ENCODE measurements at places on chromosomes 1 and 21.

GRCh38 chr1:119227456-119227855 is 87.0 kb upstream of the WARS2 start:
- DNase-seq: no peak

DNA sequence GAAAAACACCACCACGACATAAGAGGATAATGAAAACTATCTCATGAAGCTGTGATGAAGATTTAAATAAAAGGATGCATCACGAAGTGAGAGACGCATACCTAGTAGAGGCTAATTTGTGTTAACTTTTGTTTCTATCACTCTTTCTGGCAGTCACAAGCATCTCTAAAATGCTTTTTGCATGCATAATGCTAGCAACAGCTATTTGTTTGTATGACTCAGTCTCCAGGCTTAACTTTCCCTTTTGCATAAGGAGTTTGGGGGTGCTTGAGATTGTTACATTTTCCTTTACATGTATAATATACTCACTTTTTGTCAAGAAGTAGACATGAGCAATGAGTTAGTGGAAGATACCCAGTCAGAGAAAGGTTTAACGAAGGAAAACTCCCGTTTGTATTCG is 385.4 kb downstream of the DISC1 start:
- DNase-seq: no peak

DNA sequence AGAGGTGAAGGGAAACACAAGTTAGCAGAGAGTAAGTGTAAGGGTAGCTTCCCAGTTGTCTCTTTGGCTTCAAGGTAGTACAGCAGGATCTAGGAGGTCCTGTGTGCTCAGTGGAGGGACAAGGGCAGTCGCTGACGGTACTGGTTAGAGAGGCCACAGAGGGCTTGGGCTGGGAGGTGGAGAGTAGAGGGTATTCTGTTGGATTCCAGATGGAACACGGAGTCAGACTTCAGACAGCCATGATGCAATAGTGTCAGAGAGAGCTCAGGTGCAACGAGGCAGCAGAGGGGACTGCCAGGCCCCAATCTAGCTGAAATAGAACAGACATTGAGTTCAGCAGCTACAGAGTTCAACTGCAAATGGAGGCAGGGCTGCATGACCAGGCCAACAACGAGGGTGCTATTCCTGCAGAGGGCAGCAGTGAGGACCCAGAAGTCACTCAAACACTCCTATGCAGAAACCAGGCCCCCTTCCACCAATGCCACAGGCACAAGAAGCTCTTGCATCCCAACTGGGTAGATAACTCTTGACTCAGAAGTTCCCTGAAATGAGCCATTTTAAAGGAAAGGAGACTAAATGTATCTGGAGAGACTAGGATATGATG is 325.0 kb upstream of the ESRRG start:
- DNase-seq: no peak

DNA sequence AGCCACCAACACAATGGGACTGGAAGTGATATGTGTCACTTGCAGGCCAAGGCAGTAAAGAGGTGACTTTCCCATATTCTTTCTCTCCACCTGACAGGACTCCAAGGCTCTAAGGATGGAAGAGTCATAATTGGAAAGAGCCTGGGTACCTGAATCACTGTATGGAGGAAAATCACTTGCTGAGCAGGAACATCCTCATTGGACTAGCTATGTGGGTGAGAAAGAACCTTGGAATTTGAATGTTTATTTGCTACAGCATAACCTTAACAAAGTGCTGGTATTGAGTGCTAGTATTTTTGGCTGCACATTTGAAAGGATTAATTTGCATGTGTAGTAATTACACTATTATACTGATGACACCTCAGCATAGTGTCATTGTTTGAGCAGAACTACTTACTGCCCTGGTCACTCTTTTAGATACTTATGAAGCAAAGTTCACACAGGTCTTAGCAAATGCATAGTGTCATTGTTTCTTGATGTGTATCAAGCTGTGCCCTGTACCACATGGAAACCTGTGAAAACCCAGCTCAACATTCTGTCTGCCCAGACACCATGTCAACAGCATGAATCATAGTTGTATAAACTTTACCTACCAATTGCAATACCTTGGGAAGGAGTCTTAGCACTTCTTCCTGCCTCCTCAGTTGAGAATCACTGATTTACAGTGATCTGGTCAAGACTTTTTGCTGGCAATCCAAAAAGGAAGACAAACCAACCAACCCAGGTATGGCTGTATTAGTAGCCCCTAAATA is 5.1 kb upstream of the S100A10 start:
- DNase-seq: no peak

DNA sequence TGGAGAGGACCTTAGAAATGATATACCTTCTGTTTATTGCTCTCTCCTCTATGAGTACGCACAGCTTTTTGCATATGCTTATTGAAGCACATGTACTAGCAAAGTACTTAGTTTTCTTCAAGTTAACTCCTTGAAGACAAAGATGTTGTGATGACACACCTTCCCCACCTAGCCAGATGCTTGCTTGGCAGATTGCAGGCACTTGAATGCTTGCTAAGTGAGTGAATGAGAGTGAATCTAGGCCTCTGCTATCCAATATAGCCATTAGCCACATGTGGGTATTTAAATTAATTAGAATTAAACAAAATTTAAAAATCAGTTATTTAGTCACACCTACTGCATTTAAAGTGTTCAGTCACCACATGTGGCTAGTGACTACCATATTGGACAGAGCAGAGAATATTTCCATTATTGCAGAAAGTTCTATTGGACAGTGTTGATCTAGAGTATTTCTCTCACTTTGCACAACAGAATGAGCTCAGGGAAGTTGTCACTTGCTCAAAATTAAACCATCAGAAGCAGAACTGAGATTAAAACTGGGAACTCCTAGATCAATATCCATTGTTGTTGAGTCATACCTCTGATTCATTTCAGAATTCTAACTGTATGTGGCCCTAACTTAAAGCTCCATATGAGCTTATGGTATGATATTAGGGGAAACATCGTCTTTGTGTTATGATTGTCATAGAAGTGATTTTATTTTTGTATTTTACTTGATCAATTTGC is 8.6 kb upstream of the EEIG2 start:
- DNase-seq: no peak

GRCh38 chr1:202710070-202711045 is at the start of gene SYT2:
SYT2 (minus strand) TSS chr1:202710454; CDS start chr1:202605772, 104,682 bp downstream.
- DNase-seq: peak; percentile 5

GRCh38 chr1:61227857-61228550 is 145.6 kb downstream of the NFIA start:
- DNase-seq: no peak

GRCh38 chr21:29144736-29145353 is 14.4 kb downstream of the MAP3K7CL start:
- DNase-seq: no peak

- no peak for DNase-seq
Observed at GRCh38 chr1:209609041-209609790, 25.7 kb downstream of the CAMK1G start.

DNA sequence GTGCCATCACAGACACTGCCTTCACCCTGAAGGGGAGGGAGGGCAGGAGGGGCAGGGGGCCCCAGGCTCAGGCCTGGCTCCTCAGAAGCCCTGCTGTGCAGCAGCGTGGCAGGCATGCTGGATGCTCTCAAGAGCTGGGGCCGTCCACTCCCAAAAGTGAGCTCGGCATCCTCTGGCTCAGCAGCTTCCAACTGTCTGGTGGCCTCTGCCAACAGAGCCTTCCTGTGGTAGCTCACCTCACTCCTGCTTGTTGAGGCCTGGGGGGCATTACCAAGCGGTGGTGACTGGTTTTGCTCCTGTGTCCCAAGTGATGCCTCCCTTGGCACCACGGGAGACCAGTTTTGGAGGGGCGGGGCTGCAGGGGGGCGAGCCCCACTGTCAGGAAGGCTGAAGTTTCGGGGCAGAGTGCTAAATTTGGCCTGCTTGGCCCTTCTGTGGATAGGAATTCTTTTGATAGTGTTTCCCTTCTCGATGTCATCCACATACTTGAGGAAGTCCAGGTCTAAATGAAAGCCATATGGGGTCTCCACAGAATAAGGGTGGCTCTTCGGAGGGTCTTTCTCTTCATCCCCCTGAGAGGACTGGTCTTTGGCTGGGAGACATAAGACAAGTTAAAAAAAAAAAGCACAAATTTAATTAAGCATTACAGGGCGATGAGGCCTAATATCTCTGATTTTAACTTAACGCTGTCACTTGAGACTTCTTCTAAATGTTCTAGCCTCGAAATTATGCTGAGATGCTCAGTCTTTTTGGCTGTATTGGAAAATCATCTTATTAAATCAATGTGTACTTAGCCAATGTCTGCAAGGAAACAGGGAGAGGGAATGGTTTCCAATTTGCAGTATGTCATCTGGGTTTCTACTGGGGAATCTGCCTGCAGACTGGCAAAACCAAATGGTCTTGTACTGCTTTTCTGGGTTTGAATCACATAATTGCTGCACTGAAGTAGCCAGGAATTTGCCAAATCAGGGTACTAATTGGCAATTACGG is 44.4 kb downstream of the KANK4 start:
- DNase-seq: no peak

GRCh38 chr1:116167625-116168276 is 56.6 kb downstream of the MAB21L3 start:
- no peak for DNase-seq

DNA sequence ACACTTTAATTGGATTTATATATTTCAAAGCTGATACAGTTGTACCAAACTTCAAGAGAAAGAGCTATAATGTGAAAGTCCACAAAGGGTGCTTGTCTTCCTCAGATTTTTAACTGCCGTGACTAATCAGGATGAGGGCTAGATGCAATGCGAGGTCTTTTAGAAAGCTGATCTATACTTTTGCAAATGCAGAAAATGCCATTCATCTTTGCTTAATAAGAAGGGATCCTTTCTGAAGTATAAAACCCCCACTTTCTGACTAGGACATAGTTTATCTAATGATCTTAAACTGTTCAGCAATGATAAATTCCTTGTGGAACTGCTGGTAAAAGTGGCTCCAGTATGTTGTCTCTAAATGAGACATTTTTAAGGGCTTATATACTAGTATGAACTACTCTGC is 102.7 kb upstream of the NGF start:
- DNase-seq: no peak

- no peak for DNase-seq
Observed at GRCh38 chr1:103283841-103284669, 175.7 kb upstream of the COL11A1 start.

- DNase-seq: no peak
Observed at GRCh38 chr1:43054961-43055360, 96.3 kb upstream of the SLC2A1 start.

DNA sequence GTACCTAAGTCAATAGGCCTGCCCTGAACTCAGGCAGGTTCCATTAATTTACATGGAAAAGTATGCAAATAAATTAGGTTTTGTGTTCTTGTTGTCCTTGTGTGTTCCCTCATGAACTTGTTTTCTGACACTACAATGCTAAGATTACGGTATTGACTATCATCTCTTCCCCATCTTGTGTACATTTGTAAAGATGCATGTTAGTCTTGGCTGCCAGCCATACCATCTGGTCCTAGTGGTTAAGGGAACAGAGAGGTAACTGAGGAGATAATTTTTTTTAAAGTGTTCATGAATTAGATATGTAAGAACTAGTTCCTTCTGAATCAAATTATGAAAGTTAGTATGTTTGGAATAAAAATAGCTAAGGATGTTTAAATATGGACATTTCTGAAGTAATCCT is 167.6 kb upstream of the ADAMTS5 start:
- DNase-seq: no peak

DNA sequence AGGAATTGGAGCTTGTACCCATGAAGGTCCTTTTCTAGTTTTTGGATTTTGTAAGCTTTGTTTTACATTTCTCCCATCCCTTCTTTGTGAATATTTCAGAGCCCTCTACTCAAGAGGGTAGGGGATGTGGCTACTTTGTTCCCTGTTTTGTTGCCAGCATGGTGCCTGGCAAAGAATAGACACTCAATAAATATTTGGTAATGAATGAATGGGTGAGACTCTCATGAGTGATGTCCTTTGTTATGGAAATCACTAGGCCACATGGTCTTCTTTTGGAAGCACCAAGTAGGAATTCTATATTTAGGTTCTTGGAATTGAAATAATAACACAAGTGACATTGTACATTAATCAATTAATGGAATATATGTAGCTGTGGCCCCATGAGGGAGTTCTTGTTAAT is 26.8 kb upstream of the ATP5PO start:
- DNase-seq: no peak

DNA sequence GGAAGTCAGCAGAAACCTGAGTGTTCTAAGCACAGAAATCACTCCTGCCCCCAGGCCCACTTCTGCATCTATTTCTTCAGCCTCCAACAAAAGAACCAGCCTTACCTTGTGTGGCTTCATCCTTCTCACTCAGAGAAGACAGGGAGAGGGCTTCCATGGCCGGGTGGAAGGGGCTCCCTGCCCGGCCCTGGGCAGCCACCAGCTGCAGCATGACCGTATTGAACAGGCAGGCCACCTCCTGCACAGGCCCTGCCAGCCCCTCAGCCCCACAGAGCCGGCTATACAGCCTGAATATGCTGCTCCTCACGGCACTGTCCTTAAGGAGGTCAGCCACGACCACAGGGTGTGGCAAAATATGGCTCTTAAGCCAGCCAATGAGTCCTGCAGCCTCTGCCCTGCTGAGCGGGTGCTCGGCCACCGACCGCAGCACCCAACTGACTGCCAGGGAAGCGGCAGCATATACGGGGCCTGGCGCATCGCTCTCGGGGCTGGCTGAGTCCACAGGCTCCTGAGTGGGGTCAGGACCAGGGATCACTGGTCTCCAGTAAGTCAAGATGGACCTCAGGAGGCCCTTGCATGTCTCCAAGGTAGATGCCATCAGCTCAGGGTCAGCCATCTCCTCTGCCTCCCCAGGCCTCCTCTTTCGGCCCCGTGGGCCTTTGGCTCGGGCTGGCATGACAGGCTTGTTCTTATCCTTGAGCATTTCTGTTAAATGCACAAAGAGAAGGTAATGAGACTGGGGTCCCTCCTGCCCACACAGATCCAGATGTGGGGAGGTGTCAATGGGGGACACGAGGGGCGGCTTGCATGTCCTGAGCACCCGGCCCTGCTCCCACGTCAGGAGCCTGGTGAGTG is 17.9 kb downstream of the MRAP start:
- no peak for DNase-seq

DNA sequence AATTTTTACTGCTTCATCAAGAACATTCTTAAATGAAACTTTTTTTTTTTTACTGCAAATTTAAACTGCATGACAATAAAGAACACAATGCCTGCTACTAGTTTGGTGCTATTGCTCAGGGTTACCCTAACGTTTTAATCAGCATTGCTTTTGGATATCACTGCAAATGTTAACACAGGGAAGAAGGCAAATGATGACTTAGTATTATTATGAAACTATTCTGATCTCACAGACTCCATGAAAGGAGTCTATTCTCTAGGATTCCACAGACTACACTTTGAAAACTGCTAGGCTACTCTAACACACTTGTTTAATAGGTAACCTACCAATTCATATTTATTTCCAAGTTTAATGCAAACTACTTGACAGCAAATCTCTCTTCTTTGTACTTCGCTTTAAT is 49.8 kb downstream of the GATAD2B start:
- DNase-seq: no peak

GRCh38 chr21:45459171-45460010 is 54.4 kb downstream of the COL18A1 start:
- DNase-seq: no peak

DNA sequence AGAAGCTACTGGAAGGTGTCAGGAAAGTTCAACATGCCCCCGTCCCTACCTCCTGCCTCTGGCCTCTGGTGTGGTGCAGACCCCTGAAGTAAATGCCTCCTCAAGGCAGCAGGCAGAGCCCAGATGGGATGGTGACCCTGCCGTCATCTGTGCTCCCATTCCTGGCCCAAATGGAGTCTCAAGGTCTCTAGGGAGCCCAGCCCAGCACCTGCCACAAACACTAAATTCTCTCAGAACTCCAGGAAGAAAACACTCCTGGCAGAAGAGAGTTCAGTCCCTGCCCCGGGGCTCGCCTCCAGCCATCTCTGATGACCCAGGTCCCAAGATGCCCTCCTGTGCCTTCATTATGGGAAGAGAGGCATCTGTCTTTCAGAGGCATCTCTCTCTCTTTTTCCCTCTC is 261.6 kb upstream of the TMEM51 start:
- DNase-seq: no peak

Measured in hypothalamus (tissue), 51 donors.